LoVo (cell line): ENCODE measurements at places on chromosomes 5 and 9.

DNA sequence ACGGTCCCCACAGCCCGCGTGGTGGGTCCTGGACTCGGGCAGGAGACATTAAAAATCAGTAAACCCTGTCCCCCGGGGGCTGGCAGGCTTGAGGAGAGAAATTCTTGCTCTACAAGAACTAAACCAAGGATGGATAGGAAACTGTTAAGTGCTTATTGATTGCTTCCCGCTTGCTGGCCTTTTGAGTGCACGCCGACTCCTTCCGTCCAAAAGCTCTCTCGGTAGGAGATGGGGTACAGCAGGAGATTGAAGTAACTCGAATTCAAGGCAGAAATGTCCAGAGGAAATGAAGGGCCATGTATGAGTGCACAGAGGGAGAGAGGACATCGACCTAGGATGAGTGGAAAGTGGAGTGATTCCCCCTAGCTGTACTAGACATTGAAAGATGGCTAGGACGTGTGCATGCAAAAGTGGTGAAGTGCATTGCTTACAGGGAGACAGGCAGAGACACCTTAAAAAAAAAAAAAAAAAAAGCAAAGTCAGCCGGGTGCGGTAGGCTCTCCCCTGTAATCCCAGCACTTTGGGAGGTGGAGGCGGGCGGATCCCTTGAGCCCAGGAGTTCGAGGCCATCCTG, 923 bp downstream of the RECK start:
- DNase-seq: no peak

DNA sequence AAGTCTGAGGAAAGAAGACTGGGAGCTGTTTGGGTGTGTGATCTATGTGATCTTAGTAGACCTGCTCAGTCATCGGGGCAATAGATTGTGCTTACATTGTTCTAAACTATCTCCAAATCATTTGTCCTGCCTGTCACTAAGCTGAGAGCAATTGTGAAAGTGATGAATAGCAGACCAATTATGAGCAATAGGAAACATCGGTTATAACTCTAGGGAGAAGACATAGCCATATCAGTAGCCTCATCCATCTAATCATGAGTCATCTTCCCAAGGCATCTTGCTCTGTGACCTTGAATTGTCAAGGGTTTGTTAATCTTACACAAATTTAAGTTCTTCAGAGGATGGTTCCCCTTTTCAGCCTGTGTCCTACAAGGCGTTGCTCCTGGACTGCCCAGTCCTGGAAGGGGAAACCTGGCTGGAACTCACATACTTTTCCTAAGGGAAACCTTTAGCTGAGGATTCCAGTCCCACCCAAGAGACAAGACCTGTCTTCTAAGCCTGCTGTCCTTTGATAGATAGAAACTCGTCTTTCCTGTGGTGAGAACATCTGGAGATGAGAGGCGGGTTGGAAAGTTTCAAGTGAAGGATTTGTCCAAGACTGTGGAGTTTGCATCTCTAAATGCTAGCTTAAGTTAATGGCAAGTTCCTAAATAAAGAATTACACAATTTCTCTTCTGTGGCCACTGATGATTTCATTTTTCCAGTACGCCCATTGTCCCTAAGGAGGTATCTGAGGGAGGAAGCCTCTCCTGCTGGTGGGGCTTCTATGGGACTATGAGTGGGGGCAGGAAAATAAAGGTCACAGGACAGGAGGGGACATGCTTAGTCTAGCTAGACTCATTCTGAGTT, 53.9 kb upstream of the TRIM32 start:
- DNase-seq: no peak

DNA sequence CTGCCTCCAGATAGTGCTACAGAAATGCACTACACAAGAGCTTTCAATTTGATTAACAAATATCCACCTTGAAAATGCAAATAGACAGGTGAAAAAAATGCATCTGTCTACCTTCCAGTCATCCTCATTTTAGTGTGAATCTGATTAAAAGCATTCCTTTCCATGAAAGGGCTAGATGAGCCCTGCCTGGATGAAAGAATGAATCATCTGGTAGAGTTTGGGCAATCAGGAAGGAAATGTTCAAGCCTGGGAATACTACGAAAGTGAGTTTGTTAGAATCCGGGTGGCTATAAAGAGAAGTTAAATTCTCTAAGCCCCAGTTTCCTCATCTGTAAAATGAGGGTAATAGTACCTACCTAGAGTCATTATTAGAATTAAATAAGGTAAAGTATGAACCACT, 142.6 kb downstream of the FAM114A2 start:
- DNase-seq: no peak

DNA sequence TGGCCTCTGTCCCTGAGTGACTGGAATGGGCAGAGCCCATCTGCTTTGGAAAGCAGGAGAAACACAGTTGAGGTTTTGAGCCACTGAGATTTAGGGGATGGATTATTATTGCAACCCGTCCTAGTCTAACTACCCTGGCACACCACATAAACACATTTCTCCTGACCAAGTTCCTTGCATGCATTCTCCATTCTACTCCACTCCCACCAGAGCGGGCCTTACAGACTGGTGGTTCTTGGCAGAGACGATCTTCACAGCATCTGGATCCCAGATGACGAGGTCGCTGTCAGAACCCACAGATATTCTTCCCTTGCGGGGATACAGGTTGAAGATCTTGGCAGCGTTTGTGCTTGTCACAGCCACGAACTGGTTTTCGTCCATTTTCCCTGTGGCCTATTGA, 111.0 kb downstream of the DPYSL3 start:
- no peak for DNase-seq

- DNase-seq: no peak
These were observed 136.3 kb downstream of the MED27 start for GRCh38 chr9:131943351-131943841.

DNA sequence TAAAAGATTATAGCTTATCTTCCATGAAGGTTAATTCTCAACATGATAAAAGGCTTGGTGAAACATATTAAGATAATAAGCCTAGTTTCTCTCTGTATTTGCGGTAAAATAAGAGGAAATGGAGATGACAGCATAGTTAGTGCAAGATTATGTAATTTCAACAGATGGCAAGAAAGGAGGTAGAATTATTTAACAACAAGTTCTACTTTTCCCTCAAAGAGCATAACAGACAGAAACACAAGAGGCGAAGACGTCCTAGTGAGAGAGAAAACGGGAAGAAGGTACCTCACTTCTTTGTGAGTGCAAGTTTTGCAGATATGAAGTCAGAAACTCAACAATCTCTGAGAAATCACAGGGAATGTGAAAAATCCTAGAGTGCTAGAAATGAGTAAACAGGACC, 144.8 kb upstream of the ADCY2 start:
- no peak for DNase-seq
